ENCODE measurements at places on chromosomes 1 and 21.
A peak's percentile ranks its signal among the peaks of the same experiment; 100 is the strongest.

GRCh38 chr1:194629011-194629410 lies 1442.6 kb upstream of the B3GALT2 start:
- DNase-seq: no peak

DNA sequence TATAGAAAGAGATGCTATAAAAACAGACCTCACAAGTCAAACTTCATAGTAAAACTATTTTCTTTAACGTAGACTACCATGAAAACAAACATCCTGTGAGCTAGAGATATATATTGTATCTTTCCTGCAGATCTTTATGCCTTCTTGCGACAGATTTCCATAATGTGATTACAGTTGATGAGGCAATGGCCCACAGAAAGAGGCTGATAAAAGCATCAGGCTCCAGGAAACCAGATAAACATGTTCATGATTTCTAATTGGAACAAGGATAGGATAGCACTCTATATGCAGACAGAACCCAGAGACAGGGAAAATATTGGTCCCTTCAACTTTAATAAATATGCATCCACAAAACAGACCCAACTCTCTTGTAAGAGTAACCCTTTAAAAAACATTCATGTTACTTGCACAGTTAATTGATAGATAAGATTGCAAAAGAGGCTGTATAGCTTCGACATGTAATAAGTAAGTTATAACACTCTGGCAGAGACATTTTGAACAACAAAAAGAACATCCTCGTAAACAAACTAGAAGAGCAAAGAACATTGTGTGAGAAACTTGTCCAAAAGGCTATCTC lies 329.4 kb downstream of the AGBL4 start:
- no peak for DNase-seq

GRCh38 chr21:45818276-45818903 lies 163.2 kb upstream of the COL6A1 start:
- peak; percentile 37 for DNase-seq

- no peak for DNase-seq
These were observed 22.2 kb downstream of the MKNK1 start for GRCh38 chr1:46581681-46582455.

DNA sequence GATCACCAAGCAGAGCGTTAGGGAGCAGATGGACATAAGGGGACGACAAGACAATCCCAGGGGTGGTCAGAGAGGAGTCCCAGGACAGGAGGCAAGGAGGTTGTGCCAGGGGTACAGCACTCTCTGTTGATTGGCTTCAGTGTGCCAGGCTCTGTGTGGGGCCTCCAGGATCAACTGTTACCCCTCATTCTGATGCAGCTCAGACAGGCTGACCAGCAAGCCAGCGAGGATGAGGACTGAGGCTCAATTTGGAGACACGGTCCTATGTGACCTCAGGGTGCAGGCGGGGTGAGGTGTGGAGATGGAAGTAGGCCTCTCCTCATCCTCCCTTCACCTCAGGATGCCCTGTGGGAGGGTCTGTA lies 4.0 kb downstream of the HYI start:
- no peak for DNase-seq

GRCh38 chr21:34510148-34511142 lies 1.6 kb downstream of the KCNE1 start:
- DNase-seq: peak; percentile 5

DNA sequence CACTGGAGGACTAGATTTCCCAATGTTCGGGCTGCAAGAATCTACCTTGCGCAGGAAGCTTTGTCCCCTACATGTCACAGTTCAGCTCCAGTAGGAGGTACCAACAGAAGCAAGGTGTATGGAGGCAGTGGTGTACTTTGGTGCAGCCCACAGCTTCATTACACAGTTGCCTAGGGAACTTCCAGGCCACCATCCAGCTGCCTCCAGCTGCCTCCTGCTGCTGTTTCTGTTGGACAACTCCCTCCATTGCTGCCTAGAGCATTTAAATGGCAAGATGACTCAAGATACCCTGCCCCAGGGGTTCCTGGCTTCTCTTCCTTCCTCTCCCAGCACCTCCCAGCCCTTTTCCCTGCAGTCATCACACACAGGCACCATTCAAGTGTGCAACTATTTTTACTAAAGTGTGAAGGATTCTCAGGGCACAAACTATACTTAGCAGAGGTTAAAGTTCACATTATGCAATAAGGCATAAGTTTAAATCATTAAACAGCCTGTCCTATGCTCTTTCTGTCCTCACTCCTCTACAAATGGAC lies 39.0 kb upstream of the ATP1A1 start:
- DNase-seq: no peak

- no peak for DNase-seq
These were observed 61.8 kb upstream of the PTGFRN start for GRCh38 chr1:116847688-116848531.

DNA sequence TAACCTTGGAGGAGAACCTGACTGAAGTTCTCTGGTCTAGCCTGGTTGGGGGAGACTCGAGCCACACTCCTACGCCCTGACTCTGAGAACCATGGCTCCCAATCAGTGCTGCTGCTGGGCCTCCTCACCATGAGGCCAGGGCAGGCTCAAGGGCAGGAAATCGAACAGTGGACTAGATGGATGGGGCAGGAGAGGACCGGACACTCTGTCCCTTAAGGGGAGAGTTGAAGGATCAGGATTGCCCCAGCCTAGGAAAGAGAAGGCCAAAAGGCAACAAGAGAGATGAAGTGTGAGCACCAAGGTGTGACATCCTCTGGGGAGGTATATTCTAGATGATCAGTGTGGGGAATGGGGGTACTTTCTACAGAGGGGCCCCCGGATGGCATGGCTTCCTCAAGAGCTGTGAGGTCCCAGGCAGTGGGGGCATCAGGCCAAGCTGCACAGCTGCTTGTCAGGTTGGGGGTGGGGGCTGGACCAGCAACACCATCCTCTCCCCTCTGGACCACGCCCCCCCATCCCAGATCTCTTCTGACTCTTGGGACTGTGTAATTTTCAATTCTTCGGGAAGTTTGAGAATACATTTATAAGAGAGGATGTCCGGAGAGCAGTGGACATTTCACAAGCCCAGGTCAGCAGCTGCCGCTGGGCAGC lies 34.0 kb downstream of the MX1 start:
- DNase-seq: no peak

- DNase-seq: no peak
These were observed 11.9 kb downstream of the URB1 start for GRCh38 chr21:32380940-32381339.

GRCh38 chr1:16677552-16678431 lies 11.0 kb upstream of the RNU1-3 start:
- peak; percentile 45 for DNase-seq

GRCh38 chr1:159798893-159799292 lies 3.3 kb upstream of the FCRL6 start:
- DNase-seq: peak; percentile 78

- DNase-seq: no peak
These were observed 1.6 kb downstream of the ELK4 start for GRCh38 chr1:205630241-205630640.

- DNase-seq: no peak
These were observed 2.8 kb upstream of the ZC3H12A start for GRCh38 chr1:37471345-37472231.

DNA sequence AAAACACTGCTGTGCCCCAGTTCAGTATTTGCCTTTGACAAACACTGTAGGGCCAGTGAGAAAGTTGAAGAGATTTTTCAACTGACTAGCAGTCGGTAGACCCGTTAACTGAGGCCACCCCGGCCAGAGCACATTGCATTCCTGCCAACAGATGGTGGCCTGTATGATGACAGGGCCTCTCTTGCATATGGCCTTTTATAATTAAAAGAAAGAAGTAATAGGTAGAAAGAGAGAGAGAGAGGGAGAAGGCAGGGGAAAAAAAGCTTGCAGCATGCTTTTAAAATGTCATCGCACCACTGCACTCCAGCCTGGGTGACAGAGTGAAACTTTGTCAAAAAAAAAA lies 4.7 kb upstream of the C1orf174 start:
- no peak for DNase-seq

DNA sequence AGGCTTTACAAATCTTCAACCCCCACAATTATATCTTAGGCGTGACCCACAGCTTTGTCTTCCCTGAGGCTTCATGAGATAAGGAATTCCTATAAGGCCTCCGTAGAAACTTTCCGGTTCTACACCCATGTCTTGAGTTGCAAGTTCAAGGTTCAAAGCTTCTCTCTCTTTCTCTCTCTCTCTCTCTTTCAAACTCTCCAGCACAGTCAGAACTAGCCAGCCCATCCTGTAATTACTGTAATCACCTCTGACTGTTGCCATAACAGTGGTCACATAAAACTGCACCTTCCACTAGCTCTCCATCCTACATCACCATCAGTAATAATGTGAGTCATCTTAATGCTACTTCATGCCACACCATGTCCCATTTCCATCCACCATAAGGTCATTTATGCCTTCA lies 90.0 kb upstream of the NFASC start:
- no peak for DNase-seq
